ENCODE measurements at places on chromosomes 3 and 15.

GRCh38 chr3:112685956-112686799 lies 45.2 kb upstream of the CCDC80 start:
- no peak for DNase-seq

DNA sequence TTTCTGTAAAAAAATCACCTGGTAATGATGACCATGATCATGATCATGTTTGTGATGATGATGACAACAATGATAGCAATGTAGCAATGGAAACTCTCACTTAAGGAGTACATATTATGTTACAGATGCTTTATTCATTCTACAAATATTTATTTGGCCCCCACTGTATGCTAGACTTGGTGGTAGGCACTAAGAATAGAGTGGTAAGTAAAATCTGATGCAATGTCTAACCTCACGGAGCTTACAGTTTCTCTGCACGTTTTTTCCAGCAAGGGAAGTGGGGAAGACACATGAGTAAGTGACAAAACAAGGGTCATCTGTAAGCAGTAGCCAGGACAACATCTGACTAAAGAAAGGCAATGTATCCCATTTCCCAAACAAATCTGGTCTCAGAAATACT lies 199.4 kb upstream of the MRPL3 start:
- DNase-seq, result no peak

DNA sequence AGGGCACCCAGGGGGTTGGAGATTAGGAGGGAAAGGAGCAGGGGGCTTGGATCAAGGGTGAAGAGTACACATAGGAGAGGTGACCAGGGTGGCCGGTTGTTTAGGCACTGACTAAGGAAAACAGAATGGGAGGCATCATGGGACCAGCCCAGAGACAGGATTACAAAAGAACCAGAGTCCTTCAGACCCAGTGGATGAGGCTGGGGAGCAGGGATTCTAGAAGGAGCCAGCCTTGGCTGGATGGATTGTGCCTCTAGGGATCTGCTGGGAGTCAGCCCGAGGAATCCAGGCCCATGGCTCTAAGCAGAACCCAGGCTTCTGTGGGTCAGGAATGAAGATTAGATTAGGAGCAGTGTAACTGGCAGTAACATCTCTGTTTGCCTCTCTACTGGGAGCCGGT lies 98.6 kb downstream of the ARNT2 start:
- no peak for DNase-seq

DNA sequence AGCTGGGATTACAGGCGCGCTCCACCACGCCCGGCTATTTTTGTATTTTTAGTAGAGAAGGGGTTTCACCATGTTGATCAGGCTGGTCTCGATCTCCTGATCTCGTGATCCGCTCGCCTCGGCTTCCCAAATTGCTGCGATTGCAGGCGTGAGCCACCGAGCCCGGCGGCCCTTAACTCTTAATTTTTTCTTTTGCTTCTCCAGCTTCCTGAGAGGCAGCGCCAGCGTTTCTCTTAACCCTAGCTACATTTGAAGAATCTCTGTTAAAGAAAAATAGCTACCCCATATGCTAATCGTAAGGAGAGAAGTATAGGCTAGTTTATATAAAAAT lies 465 bp upstream of the GK5 start:
- DNase-seq, result no peak

GRCh38 chr3:188095431-188095830 lies 58.5 kb upstream of the LPP start:
- no peak for DNase-seq

DNA sequence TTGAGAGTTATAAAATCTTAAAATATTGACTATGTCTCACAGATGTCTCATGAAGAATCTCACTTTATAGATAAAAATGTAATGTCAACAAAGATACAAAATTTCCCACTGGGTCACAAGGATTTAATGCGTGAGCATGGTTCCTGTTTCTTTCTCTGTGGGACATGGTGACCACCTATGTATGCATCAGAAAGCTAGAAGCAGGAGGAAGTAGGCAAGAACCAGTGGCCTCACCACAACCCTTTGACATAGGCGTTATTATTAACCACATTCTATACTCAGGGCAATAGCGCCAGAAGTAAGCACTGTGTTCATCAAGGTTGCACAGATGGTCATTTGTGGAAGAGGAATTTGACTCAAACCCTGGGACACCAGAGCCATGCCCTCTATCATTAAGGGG lies 11.7 kb upstream of the ADAMTS17 start:
- no peak for DNase-seq

GRCh38 chr3:194040516-194041273 lies 95.3 kb upstream of the HES1 start:
- DNase-seq, result no peak

- no peak for DNase-seq
These were observed 135.7 kb upstream of the RAD18 start for GRCh38 chr3:9098716-9099675.

DNA sequence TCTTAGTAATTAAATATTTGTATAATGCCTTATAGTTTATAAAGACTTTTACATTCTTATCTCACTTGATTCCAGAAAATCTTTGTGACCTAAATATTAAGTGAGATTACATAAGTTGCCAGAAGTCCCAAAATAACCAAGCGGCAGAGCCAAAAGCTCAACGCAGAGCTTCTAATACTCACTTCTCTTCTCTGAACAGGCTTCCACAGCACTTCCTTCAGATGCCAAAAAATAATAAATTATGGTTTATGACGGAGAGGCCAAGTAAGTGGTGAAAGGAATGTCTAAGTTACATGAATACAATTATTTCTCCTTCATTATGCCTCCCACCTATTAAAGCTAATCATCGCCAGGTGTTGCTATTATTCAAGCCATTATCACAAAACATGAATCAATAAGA lies 110.3 kb downstream of the GBE1 start:
- DNase-seq, result no peak

- DNase-seq, result no peak
These were observed 31.0 kb upstream of the PTPRG start for GRCh38 chr3:61530355-61530754.

DNA sequence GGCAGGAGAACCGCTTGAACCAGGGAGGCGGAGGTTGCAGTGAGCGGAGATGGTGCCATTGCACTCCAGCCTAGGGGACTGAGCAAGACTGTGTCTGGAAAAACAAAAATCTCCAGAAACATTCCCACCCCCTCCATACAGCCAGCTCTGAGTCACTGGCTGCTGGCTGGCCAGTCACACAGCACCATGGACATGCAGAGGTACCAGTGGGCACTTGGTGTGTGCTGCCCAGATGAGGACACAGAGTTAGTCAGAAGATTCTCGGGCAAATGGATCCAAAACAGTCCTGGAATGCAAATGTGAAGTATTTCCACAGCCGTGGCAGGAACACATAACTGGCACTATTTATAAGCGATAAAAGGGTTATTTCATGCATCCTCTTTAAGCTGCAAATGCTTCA lies 44.6 kb downstream of the BDH1 start:
- no peak for DNase-seq

GRCh38 chr3:20322085-20322484 lies 136.1 kb upstream of the SGO1 start:
- DNase-seq, result no peak
